ENCODE measurements at places on chromosomes 2 and 18.

DNA sequence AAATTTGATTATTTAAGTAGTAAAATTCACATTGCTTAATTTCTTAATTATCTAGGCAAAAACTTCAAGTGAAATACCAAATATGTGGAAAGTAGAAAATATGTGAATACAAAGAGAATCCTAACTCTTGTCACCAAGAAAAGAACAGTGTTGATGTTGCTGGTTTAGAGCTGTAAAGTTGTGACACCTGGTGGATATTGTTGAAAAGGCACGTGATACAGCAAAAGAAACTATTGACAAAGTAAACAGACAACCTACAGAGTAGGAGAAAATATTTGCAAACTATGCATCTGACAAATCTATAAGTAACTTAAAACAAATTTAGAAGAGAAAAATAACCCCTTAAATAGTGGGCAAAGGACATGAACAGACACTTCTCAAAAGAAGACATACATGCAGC is 25.6 kb upstream of the ZC3H15 start:
- DNase-seq: no peak

DNA sequence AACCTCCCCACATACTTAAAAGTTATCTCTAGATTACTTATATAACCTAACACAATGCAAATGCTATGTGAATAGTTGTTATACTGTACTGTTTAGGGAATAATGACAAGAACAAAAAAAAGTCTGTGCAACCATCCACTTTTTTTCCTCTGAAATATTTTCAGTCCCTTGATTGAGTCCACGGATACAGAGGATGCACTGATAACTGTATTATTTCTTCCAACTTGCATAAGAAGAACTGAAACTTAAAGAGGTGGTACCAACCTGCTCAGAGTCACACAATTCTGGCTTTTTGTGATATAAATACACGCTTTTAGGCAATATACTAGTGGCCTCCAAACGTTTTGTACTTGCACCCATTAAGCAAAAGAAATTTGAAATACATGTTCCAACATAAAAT is 1.4 kb downstream of the SMC6 start:
- no peak for DNase-seq

- DNase-seq: peak; percentile 17
Measured at GRCh38 chr2:73970850-73971471, 13.7 kb upstream of the TET3 start.

- DNase-seq: no peak
Measured at GRCh38 chr2:69975853-69976462, 14.5 kb upstream of the ASPRV1 start.

- DNase-seq: no peak
Measured at GRCh38 chr2:225207043-225207442, 164.8 kb upstream of the DOCK10 start.

- DNase-seq: no peak
Measured at GRCh38 chr18:59458575-59458974, 99.5 kb upstream of the LMAN1 start.

DNA sequence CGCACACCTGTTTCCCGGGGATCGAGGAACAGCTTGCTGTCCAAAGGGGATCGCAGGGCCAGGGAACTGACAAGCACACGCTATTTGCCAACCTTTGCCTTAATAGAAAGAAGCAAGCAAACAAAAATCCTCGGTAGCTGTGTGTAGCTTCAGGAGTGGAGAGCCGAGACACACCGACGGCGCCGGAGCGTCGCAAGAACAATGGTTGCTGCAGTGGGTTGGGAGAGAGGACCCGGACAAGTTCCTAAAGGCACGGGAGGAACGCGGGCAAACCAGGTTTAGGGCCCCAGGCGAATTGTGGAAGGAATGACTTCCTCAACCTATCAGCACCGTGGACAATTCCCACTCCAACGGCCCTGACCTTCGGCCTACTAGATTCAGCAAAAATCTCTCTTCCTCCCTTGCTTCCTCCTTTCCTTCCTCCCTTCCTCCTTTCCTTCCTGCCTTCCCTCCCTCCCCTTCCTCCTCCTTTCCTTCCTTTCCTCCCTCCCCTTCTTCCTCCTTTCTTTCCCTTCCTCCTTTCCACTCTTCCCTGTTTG is 4.9 kb upstream of the NEUROD1 start:
- DNase-seq: no peak

DNA sequence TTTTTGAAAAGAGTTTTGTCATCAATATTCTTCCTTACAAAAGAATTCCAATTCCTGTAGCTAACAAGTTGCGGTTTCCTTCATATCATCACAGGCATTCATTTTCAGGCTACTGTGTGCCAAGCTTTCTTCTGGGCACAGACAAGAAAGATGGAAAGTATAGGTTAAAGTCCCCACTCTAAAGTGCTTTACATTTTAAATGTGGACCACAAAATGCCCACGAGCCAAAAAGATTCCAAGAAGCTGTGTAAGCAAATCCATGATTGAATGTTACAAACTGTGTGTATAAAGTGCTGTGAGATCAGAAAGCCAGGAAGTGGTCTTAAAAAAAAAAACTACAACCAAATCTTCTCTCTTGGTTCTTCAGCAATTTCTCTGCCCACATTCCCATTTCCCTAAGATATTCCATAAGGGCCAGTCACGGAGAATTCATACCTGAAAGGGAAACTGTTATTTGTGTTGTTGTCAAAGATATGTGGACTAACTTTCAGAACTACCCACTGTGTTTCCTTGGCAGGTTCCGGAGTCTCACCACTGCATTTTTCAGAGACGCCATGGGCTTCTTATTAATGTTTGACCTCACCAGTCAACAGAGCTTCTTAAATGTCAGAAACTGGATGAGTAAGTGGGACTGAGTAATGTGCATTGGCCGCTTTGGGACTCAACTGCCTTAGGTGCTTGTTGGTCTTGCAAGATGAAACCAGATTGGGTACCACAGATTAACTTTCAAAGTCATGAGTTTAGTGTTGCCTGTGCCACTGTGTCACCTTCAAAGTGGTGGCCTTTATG is 55.7 kb downstream of the RAB27B start:
- DNase-seq: no peak

DNA sequence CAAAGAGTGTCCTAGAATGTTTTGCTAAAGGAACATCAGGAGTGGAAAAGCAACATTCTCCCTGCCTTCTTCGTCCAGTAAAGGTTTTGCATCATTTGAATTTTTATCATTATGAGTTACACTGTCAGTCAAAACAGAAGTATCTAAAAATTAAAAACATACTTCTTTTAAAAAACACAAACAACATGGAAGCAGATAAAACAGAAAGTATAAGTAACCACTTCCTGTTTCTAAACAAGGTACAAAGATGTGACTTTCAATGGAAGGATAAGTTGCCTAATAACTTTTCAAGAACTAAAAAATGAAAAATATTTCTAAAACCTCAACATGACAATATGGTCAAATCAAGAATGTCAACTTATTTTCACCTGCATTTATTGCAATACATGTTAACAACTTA is 158.2 kb downstream of the STK39 start:
- DNase-seq: no peak

DNA sequence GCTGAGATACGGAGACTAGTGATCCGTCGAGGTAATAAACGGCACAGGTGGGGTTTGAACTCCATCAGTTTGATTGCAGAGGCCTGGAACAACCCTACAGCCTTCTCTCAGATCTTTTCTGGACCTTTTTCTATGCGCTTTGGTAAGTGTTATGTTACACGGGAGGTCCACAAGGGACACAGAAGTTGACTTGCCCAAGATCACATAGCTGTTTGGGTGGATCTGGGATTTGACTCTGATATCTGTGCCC is 1.1 kb upstream of the DNPEP start:
- DNase-seq: no peak

DNA sequence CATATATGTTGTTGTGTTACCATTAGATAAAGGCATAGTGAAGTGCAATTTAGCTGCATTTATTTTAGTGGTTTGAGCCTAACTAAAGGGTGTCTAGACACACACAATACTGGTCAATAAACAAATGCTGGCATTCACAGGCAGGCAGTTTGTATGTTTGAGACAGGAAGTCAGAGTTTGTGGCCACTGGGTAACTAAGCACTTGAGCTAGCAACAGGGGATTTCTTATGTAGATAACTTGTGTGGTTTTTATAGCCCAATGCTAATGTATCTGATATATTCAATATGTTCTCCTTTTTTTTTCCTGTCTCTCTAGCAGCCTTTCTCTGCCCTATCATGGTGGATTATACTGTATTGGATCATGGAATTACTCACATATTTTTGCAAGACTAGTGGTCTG is 38.1 kb downstream of the LRRTM4 start:
- no peak for DNase-seq

- no peak for DNase-seq
Measured at GRCh38 chr2:186229265-186229664, 256.8 kb upstream of the ZC3H15 start.

DNA sequence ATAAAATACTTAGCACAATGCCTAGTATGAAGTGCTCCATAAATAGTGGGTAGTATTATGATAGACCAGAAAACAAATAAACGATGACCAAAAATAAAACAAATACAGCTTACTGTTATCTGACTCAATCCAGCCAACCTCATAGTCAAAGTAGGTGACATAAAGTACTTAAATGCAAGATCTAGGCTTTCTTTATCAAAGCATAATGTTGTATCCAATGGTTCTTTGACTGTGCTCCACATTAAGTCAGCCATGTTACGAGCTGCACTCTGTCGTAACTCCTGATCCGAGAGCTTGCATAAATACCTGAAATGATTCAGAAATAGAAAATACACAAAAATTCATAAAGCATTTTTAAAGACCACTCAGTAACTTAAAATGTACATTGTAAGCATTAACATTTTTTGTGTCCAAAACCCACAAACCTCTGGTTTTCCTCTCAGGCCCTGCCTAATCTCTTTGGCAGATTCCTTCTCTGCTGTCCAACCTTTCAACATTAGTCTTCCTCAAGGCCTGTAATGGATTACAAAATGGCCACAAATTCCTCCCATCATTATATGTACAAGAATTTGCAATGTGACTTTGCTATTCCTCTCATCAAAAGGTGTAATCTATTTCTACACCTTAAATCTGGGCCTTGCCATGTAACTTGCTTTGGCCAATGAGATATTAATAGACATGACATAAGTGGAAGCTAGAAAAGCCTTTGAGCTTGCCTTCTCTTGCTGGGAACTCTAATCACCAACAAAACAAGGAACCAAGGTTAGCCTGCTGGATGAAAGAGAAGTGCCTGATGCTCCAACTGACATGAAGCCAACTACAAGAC is 90.6 kb downstream of the USP34 start:
- no peak for DNase-seq

DNA sequence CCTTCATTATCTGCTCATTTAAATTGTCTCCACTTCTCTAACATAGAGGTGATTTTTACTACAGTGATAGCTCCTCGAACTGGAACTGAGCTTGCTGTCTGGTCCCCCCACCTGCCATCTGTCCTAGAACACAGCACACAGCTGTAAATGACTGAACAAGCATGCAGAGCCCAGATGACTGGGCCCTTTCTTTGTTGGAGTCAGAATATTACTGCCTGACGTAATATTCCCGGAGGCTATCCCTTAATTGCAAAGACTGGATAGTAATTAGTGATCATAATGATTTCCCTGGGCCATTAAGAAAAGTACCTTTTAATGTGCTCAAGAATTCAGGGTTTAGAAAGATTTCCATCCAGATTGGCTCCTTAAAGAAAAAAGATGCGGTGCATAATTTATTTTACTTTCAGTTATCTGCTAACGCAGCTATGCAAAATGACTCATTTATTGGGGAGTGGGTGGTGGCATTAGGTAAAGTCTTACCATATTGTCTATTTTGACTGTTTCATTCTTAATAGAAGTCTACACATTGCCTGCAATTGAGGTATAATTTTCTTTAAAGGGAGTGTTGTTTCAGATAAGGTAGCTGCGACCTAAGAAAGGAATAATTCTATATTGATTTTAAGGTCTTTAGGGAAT is 84.4 kb downstream of the MAP4K4 start:
- no peak for DNase-seq

DNA sequence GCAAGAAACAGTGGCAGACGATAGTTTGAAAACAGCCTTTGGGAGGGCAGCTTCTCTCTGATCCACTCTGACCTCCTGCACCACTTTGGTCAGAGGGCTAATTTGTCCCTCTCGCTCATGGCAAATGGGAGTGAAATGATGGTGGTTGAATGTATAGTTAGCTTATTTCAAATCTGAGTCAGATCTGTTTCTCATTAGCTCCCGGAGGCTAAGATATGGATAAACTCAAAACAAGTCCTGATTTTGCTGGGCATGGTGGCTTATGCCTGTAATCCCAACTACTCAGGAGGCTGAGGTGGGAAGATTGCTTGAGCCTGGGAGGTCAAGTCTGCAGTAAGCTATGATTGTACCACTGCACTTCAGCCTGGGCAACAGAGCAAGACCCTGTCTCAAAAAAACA is 145.0 kb downstream of the ALK start:
- DNase-seq: no peak

GRCh38 chr2:25301453-25302352 is 40.0 kb downstream of the DNMT3A start:
- no peak for DNase-seq

DNA sequence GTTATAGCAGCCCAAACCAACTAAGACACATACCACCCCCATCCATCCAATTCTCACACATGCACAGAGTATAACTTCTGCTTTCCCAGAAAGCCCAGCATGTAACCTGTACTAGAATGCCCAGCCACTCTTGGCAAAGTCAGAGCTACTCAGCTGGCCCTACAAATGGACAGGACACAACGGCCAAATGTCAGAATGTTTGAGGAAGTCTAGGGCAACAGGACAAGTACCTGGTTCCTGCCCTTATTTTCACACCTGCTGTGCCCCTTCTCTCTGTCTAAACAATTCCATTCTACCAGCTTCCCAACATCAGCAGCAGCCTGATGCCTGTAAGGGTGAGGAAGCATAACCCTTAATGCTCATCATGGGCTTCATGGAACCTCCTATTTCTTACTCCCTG is 15.1 kb upstream of the BZW1 start:
- no peak for DNase-seq

GRCh38 chr2:125455110-125455509 is 1200.8 kb upstream of the GYPC start:
- DNase-seq: no peak

- no peak for DNase-seq
Measured at GRCh38 chr2:197278799-197279763, 31.5 kb downstream of the ANKRD44 start.

DNA sequence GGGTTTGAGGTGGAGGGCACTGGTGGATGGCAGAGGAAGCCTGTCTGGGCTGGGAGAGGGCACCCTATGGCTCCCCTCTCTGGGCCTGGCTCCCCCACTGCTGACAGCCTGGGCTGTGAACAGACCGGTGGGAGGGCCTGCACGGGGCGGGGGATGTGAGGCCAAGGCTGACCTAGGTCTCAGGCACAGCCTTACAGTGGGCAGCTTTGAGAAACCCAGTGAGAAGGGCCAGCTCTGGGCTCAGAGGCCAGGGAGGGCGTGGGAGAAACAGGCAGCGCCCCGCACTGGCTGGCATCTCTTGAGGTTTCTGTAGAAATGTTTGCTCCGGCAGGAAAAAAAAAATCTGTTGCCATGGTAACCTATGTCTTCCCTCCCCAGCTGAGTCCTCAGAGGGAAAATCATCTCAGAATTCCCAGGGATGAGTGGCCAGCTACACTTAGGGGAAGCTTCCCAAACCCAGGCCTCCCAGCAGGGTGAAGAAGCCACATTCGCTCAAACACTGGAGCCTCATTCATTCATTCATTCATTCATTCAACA is 71.7 kb upstream of the TAF1B start:
- no peak for DNase-seq
